Muscle of leg (tissue), 16 donors: ENCODE measurements at places on chromosomes 16 and 17. TPM values are rescaled to one million over a fixed set of nuclear protein-coding genes. Genes with fewer than 3 reads are reported as not detected.

SPATA22 gene
- 0.40 TPM for total RNA-seq

GPR179 gene
- 0.22 TPM for total RNA-seq

DNA sequence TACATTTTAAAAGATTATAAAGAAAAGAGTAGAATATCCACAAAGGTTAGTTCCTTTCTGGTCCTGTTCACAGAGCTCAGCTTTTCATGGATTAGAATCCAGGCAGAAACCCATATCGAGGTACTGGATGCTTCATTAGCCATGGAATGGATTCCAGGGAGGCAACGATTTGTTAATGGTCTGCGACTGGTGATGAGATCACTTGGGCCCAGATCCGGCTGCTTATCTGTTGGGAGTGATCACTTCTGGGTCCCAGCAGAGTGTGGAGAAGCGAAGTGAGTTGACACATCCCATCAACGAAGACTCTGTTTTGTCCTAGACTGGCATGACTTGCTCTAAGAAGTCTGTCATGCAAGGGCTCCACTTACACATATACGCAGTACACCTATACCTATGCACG lies 165.8 kb downstream of the MAF start:
- DNase-seq, result no peak

ADAM11 gene
- 1.3 TPM for total RNA-seq

DNA sequence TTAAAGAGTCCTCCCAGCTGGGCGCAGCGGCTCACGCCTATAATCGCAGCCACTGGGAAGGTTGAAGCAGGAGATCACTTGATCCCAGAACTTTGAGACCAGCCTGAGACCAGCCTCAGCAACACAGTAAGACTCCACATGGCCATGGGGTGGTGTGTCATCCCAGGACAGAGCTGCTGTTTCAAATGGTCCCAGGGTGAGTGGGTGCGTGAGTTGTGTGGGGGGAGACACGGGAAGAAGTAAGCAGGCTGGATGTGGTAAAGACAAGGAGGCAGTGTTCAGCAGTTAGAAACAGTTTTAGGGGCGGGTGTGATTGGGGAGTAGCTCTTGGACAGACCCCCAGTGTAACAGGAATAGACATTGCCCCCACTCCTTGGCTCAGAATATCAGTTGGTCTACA lies 3.8 kb downstream of the SHPK start:
- DNase-seq, result no peak

CTRB1 gene
- total RNA-seq, result 0.75 TPM

DNA sequence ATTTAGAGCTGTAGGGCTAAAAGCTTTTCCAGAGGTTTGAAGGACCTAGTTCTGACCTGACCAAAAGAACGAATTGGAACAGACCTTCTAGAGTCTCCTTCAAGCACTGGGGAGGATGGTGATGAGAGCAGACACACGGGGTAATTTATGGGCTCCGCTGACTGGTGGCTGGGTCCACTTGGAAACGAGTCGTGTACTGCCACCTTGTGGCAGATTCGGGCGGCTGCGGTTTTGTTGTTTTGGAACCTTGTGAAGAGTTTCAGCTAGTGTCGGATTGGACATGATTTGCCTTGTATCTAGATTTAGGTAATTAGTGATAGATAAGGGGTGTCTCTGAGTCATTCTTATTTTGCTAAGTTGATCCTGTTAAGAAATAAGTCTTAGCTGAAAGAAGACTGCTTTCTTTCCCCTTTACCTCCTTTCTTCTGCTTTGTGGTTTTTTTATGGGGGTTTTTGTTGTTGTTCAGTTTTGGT lies 98.9 kb downstream of the AATF start:
- DNase-seq, result peak; percentile 84

HSBP1 gene
- total RNA-seq, result 137 TPM

- no peak for DNase-seq
Observed at GRCh38 chr16:27498916-27499658, 50.6 kb downstream of the GTF3C1 start.

DNA sequence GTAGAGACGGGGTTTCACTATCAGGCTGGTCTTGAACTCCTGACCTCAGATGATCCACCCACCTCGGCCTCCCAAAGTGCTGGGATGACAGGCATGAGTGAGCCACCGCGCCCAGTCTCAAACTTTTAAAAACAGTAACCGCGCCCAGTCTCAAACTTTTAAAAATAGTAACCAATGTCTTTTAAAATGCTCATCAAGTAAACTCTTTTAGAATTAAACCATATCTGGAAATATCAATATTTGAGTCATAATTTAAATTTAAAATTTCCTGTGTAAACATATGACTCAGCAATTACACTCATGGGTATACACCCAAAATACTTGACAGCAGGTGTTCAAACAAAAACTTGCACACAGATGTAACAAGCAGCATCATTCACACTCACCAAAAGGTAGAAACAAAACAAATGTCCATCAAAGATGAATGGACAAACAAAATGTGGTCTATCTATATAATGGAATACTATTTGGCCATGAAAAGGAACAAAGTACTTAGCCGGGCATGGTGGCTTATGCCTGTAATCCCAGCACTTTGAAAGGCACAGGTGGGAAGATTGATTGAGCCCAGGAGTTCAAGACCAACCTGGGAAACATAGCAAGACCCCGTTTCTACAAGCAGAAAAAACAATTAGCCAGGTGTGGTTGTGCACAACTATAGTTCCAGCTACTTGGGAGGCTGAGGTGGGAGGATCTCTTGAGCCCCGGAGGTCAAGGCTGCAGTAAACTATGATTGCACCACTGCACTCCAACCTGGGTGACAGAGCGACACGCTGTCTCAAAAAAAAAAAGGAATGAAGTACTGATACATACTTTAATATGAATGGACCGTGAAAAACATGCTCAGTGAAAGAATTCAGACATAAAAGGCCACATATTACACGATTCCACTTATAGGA lies 20.2 kb downstream of the ENPP7 start:
- DNase-seq, result no peak
